ENCODE measurements at places on chromosomes 3 and 15.

DNA sequence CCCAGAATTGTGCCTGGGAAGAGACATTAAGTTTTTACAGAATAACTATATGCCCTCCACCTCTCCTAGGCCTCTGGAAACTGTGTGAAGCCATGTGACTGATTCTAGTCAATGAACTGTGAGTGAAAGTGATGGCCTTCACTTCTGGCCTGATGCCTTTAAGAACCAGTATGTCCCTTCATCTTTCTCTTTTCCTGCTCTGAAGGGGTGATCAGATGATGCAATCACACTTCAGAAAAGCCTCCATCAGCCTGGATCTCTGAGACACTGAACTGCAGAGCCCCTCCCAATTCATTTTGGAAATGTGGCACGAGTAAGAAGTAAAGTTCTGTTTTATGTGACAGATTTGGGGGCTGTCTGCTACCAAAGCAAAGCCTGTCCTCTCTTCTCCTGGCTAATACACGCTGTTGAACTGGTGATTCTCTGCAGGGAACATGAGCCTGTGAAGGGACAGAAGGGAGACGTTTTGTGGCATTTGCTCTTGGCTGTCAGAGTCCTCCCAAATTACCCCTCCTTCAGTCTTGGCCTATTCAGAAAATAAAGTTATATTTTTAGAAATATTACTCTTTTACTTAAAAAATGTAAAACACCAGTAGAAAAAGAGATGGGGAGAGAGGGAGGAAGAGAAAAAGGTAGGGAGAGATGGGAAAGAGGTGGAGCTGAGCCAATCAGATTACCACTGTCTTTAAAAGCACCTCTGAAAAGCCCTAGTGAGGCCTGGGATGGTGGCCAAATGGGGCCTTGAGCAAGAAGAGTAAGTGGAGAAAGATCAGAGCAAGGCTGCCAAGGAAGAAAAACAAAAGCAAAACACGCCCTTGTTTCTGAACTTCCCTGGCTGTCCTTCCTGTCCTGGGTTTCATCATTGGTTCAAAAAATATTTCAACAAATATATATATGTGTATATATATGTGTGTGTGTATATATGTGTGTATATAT is 40.9 kb upstream of the RYK start:
- DNase-seq: no peak

DNA sequence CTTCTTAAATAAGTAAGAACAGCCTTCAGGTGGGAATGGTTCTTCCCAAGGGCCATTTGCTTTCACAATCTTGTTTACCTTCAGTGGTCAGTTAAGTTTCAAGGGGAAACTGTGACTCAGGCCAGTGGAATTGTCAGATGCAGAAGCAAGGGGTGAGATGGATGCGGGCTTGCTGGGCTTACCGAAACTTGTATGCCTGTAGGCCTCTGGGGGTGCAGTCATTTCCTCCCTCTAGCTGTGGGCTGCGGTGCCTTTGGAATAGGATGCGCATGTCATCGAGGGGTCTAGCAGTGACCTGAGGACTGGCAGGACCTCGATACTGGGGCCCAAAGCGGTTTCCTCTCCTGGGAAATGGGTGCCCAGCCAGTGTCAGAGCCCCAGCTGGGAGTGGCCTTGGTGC is 121.6 kb downstream of the EEFSEC start:
- no peak for DNase-seq

- DNase-seq: no peak
Observed at GRCh38 chr3:197171481-197172067, 126.8 kb downstream of the DLG1 start.

DNA sequence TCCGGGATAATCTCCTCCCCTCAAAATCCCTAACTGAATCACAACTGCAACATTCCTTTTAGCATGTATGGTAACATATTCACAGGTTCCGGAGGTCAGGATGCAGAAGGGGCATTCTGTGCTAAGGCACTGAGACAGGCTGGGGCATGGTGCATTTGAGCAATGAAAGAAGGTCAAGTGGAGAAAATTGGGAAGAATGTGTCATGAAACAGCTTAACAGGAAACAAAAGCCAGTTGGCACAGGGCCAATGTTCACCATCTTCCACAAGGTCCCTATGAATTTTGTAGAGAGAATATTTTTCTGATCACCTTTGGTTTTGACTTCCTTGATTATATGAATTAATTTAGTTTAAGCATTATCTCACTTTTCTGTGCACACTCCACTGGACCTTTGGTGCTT is 587.7 kb upstream of the NR2F2 start:
- no peak for DNase-seq

GRCh38 chr15:68667800-68668625 is 89.2 kb downstream of the CORO2B start:
- no peak for DNase-seq

DNA sequence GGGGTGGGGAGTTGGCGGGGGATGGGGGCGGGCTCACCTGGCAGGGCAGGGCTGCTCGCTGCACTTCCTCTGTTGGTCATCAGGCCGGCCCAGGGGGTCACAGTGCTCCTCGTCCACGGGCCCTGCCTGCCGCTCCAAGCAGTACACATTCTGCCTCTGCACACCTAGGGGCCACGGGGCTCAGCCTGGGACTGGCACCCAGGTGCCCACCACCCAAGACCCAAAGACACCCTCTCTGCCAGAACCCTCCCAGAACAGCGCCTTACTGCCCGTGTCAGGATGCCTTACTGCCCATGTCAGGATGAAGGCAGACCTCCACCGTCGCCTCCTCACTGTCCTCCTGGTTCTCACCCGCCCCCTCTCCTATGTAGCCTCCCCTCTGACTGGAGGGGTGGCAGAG is 43.2 kb downstream of the ADAMTS7 start:
- DNase-seq: no peak

Measured in activated CD8-positive, alpha-beta memory T cell treated with anti-CD3 and anti-CD28 coated beads, Interleukin-2, amount 50 U/mL, for 4 hours (primary cell).